Osteocyte (in vitro differentiated cells): ENCODE measurements at places on chromosomes 6 and 20. TPM values are rescaled to one million over a fixed set of nuclear protein-coding genes. Genes with fewer than 3 reads are reported as not detected.
A peak's percentile ranks its signal among the peaks of the same experiment; 100 is the strongest.

DNA sequence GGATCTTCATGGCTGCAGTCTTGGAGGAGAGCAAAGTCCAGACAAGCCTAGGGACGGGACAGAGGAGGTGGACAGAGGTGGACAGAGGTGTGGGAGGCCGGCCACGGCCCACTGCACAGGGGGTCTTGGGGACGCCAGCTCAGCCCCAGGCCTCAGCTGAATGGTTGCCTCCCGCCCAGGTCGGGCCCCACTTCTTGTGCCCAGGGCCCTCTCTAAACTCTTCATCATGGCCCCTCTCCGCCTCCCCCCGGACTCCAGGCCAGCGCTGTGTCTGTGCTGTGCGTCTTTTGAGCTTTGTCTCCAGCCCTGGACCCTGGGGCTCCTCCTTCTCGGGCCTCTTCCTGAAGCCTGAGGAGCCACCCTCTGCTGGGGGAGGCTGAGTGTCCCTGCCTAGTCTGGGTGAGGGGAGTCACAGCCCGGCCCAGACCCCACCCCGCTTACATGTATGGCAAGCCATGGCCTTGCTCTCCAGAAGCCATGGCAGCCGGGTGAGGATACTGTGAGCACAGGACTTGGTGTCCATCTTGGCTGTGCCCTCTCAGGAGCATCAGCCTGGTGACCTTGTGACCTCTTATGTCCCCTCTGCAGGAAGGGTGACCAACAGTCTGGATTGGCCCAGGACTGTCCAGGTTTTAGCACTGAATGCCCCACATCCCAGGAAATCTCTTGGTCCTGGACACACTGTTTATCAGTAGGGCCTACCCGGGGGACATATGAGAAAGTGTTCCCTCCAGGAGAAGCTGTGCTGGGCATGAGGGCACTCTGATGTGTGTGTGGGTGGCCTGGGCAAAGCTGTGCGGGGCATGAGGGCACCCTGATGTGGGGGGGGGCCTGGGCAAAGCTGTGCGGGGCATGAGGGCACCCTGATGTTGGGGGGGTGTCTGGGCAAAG is 9.4 kb upstream of the NPBWR2 start:
- peak; percentile 74 for DNase-seq

Gene OR12D2
- not detected in 2 replicates for total RNA-seq

DNA sequence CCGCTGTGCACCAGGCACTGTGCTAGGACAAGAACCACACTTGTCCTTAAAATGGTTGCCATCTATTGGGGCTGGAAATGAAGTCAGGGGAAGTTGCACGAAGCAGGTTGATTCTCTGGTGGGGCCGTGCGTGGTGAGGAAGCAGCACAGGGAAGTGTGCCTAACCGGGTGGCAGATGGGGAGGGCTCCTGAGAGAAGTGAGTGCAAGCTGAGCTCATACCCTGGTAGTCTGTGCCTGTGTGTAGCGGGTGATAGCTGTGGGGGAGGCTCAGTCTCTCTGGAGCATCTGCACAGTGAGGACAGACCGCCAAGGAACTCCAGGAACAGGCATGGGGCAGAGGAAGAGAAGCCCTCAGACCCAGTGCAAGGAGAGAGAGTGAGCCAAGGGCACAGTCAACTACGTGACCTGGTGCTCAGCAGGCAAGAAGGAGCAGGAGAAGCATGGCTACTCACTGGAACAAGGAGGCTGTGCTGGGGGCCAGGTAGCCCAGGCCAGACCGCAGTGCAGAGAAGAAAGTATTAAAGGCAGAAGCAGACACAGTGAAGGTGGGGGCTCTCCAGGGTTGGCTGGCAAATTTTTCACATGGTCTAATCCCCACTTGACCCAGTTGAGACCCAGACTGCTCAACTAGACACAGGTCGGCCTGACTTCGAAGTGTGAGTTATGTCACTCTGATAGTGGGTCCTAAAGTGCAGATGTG is 155.0 kb downstream of the CDH26 start:
- DNase-seq, result no peak

GRCh38 chr6:12814015-12814414 is 97.4 kb downstream of the PHACTR1 start:
- no peak for DNase-seq

Gene RNF39
- not detected in 2 replicates for total RNA-seq

DNA sequence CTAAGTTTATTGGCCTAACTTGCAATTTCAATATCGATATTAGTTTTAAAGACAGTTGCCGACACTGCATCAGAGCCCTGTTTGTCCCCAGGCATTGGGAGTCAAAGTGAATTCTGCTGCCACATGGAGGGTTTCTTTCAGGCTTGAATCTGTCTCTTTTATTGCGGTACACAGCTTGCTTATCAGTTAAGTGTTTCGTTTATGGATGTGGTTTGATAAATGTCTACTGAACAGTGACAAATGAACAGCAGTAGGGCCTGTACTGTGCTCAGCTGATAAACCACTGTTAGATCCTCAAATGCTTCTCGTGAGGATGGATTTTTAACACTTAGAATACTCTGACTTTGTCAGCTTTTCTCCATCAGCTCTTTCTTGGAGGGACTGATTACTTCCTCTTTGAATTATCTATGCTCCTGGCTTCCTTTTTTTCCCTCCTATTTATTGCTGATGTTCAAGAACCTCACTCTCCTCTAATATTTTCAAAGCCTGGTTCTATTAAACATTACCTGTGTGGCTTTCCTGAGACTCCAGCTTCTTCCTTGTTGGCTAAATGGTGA is 240.8 kb downstream of the PLCB1 start:
- DNase-seq, result no peak

DNA sequence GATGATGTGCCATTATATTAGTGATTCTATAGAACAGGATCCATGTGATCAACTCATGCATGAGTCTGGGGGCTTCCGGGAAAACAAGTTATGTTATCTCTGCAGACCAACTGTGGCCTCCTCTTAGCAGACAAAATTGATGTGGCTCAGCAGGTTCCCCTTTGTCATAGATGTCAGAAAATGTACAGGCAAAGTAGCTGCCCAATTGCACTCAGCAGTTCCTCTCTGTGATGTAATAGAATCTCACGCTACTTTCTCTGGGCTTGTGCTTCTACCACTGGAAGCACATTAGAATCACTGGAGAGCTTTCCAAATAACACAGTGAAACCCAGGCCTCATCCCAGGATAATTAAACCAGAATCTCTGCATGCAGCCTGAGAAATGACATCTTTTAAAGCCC is 253.1 kb downstream of the SLC24A3 start:
- DNase-seq, result peak; percentile 34

DNA sequence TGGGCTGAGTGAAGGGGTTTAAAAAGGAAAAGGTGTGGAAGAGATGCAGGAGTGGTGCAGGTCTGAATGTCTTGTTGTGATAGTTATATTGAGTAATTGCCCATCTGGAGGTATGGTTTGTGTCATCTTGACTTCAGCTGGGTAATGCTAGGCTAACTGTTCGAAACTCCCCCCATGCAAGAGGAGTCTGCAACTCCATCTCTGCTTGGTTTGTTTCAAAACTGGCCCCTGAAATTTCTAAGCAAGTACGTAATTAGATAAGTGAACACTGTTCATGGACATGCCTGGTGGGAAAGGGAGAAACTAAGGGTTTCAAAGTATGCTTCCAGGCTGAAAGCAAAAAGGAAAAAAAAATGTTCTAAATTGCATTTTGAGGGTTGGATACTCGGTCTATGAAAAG is 17.1 kb downstream of the TTK start:
- no peak for DNase-seq
